CD14-positive monocyte (primary cell): ENCODE measurements at places on chromosomes 16 and 17.

DNA sequence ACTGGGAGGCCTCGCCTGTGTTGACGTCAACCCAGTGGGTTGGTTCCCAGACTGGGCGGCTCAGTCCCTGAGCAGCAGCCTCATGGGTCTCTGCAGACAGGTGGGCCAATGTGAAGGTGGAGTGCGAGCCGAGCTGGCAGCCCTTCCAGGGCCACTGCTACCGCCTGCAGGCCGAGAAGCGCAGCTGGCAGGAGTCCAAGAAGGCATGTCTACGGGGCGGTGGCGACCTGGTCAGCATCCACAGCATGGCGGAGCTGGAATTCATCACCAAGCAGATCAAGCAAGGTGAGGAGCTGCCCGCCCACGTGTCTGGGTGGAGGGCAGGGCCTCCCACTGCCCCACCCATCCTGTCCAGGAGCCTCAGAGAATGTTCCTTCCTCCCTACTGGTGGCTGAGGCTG lies 44.1 kb downstream of the MRC2 start:
- no peak for DNase-seq

GRCh38 chr17:39962642-39963220 lies at the start of gene GSDMA:
GSDMA (plus strand) TSS chr17:39963004; CDS start chr17:39965688, 2,684 bp downstream.
- no peak for DNase-seq

- DNase-seq, result no peak
These were observed 39.5 kb upstream of the HLF start for GRCh38 chr17:55225237-55225636.

DNA sequence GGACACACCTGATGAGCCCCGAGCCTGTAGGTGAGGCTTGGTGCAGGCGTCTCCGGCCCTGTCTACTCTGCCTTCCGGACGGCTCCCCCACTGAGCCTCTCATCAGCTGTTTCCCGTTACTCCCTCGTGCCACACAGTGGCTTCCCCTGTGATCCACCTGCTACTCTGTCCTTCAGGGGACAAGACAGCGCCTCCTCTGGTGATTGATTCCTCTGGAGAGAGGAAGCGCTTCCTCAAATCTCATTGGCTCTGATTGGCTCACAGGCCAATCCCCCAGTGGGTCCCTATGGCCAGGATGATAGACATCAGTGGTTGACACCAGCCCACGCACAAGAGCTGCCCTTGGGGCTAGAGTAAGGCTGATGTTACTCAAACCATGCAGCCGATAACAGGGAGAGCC lies 24.0 kb downstream of the RNF213 start:
- DNase-seq, result no peak

GRCh38 chr16:19781226-19781625 lies 63.2 kb downstream of the IQCK start:
- no peak for DNase-seq

- no peak for DNase-seq
These were observed 5.8 kb downstream of the CACNA1H start for GRCh38 chr16:1158456-1159324.

DNA sequence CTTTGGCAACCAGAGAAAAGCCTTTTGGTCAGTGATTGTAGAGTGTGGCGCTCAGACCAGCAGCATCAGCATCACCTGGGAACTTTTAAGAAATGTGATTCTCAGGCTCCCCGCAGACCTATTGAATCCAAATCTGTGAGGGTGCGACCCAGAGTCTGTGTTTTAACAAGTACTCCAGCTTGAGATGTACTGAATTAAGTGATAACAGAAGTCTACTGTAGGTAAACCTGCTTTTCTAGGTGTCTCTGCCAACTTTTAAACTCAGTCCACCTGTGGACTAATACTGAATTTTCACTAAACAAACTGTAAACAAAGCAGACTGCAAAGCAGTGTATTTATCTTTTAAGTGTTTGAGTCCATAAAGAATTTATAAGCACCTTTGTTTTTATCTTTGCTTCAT lies 43.6 kb downstream of the NUP93 start:
- DNase-seq, result no peak

- no peak for DNase-seq
These were observed 1.3 kb downstream of the NF1 start for GRCh38 chr17:31096106-31096436.

DNA sequence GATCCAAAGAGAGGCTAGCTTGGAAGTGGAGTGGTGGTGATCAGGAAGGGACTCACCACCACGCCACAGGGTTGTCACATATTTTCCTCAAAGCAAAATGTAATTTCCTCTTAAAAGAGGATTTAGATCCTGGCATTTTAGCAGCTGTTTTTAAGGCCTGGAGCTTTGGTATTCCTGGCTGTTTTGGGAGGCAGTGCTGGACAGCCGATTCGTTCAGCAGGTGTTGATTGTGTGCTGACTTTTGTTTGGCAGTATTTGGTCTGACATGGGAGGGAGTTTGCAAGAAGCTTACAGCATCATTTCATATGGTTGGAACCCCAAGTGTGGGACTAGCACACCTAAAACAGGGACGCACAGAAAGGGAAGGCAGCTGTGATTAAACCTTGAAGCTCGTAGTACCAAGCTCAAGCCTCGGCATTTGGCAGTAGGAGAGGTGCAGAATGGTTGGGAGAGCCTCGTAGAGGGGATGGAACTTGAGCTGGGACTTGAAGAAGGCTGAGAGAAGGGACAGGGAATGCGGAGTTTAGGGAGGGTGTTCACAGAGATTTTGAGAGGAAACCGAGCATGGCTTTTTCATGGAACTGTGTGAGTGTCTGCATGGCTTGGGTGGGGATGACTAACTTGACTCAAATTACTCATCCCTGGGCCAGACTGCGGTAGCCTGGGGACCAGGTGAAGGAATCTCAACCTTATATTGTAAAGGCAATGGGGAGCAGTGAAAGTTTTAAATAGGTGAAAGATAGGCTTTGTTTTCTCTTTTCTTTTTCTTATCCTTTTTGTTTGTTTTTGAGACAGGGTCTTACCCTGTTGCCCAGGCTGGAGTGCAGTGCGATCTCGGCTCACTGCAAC lies 52.3 kb downstream of the RPTOR start:
- no peak for DNase-seq

DNA sequence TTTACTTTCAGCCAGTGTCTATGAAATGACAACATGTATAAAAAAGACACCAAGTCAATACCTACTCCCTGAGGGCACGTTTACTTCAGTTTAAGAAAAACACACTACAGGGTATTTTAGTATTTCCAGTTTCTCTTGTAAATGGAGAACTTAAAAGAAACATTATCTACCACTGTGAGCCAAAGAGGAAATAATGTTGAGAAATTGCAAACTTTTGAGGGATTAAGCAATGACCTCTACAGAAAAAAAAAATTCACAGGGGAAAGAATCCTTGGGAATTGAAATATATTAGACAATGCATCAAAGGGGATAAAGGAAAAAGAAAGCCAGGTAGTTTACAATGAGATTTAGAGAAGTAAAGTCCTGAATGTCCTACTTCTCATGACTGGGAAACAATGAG lies 126.0 kb downstream of the KCNJ2 start:
- peak; percentile 80 for DNase-seq

GRCh38 chr17:78458736-78459335 lies 80.4 kb downstream of the PGS1 start:
- no peak for DNase-seq

DNA sequence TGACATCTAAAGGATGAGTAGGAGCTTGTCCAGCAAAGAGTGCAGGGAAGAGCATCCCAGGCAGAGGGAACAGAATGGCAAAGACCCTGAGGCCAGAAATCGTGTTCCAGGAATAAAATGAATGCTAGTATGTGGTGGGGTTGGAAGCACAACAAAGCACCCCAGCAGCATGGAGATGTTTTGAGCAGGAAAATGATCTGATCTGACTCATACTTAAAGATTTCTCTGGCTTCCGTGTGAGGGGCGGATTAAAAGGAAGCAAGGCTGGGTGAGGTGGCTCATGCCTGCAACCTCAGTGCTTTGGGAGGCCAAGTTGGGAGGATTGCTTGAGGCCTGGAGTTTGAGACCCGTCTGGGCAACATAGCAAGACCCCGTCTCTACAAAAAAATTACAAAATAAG lies 2.3 kb downstream of the SLC5A11 start:
- no peak for DNase-seq

DNA sequence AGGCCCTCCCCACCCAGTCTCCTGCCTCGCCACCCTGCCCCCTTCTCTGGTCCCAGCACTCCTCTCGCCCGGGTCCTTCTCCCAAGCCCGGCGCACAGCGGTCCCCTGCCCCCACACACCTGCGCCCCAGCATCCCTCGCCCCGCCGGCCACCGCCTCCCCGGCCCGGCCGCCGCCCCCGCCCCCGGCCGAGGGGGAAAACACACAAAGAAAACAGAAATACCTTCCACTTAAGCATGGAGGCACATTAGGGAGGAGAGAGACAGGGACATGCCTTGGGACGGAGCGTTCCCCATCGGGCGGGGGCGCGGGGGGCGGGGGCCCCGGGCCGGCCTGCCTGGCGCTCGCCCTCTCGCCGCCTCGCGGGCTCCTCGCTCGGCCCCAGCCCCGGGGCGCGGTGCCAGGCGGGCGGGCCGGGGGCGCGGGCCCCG lies 326 bp downstream of the SRCIN1 start:
- DNase-seq, result no peak

DNA sequence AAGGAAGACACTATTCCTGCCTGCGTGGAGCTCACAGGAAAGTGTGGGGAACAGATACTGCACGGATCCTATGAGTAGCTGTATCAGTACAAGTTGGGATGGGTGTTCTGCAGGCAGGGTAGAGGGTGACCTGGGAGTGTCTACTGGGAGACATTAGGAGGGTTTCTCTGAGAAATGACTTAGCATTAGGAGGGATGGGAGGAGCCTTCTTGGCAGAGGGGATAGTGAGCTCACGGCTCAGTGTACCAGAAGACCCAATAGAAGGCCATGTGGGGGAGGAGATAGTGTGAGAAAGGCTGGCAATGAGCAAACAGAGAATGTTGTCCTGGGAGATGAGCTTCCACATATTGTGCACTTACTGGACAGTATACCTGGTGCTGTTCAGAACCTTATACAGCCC lies 109.1 kb downstream of the MSI2 start:
- DNase-seq, result no peak

GRCh38 chr16:48574766-48575165 lies 35.2 kb downstream of the N4BP1 start:
- DNase-seq, result no peak

GRCh38 chr17:6305613-6306360 lies 129.1 kb downstream of the AIPL1 start:
- no peak for DNase-seq

- no peak for DNase-seq
These were observed 27.1 kb upstream of the SSTR5 start for GRCh38 chr16:1045310-1045992.

DNA sequence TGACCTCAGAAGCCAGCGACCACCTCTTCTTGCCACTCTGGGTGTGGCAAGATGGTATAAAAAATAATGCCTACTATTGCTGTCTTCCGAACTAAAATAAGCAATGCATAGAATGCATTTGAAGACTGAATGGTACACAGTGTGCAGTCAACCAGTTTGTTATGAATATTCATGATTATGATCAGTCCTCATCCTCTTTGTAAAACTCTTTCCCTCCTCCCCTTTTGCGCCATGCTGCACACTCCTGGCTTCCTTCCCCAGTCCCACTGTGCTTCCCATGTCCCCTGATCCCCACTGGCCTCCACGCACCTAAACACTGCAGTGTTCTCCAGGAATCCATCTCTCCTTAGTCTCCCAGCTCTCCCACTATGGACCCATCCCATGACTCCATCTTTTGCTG lies 348.0 kb downstream of the SOX9 start:
- DNase-seq, result no peak

GRCh38 chr17:82198092-82198491 lies 14.6 kb downstream of the CCDC57 start:
- no peak for DNase-seq

DNA sequence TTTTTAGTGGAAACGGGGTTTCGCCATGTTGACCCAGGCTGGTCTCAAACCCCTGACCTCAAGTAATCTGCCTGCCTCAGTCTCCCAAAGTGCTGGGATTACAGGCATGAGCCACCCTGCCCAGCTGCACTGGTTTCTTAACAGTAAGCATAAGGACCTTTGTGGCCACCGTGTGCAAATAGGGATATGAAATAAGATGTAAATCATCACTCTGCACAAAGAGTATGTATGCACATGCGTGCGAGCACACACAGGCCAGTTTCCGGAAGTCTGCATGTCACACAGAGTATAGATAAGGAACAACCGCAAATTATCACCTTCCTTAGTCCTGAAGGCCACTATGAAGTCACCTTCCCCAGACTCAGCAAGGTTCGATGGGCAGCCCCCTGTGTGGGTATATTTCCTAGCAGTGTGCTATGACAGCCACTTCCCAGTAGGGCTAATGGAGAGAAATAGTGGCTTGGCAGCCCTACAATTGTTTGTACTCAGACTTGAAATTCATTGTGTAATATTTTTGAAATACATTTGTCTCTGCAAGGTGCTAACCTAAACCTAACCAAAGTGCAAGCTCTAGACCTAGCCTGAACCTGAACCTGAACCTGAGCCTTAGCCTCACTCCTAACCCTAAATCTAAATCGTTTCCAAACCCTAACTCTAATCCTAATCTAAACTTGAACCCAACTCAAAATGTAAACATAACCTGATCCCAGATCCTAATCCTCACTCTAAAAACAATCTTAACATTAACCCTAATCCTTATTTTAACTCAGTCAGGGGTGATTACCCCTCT lies 48.4 kb upstream of the SKAP1 start:
- DNase-seq, result no peak

GRCh38 chr17:1362964-1363363 lies 37.1 kb downstream of the YWHAE start:
- DNase-seq, result peak; percentile 84

GRCh38 chr16:88458039-88458772 lies 5.1 kb downstream of the ZFPM1 start:
- DNase-seq, result no peak

- peak; percentile 89 for DNase-seq
These were observed 4.9 kb downstream of the RUNDC1 start for GRCh38 chr17:42985225-42985624.

- no peak for DNase-seq
These were observed 166.8 kb upstream of the TBX2 start for GRCh38 chr17:61232871-61233270.

- DNase-seq, result no peak
These were observed 147.6 kb downstream of the XYLT1 start for GRCh38 chr16:17323171-17323570.
